Left forelimb (tissue), 1 donor: ENCODE measurements at places on chromosomes 6 and 20.

DNA sequence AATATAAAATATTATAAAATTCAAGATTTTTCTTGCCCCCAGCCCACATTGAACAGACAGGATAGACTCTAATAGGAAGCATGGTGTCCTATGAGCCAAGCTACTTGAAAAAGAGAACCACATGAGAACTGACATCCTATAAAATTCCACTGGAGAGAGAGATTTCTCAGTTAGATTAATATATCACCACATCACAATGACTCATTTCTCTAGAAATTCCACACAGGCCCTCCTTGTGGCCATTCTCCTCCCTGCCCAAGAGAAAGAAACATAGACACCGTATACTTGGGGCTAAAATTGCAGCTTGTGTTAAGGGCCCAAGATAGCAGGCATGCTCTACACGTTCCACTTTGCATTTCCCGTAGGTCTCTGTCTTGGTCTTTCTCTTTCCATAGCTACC lies 481.4 kb downstream of the PTPRT start:
- DNase-seq, result no peak

DNA sequence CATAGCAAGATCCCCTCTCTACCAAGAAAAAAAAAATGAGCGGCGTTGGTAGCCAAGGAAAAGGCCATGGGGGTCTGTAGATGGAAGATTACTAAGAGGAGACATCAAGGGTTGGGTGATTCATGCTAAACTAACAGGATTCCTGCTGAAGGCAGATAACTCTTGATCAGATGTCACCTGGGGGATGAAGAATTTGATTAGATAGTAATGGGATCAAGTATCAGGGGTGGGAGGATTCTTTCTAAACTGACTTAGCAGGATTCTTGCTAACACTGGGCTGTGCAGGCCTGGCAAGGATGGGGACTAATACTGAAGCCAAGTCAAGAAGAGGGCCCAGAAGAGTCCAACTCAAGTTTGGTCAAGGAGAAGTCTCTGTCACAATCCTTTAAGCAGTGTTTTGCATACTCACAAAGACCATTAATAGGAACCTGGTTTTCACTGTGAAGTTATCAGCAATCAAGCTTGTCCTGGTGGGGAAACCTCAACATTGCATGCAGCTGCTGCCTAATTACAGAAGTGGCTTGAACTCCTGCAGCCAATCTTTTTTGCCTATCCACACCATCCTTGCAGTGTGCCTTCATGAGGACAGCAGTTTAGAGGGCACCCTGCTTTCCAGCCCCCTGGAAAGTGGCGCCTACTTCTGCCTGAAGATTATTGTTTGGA lies 61.3 kb downstream of the ANKRD6 start:
- no peak for DNase-seq

DNA sequence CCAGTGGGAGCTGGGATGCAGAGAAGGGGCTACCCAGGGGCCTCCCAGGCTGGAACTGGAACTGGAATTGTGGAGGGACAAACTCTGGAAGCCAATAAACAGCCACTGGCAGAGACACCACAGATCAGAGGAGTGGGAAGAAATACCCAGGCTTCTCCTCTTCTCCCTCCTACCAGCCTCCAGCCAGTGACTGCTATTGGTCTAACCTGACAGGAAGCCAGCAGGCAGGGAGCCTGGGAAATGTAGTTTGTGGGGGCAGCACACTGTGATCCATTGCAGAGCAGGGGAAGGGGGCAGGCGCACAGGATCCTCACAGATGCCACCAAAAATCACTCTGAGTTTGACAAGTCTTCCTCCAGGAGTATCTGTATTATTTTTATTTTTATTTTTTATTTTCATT lies 12.1 kb upstream of the MLN start:
- no peak for DNase-seq

GRCh38 chr20:63520934-63521601 lies 503 bp downstream of the PPDPF start:
- peak; percentile 86 for DNase-seq

- no peak for DNase-seq
These were observed 191.3 kb upstream of the MYLIP start for GRCh38 chr6:15937602-15938001.

GRCh38 chr20:40970218-40970617 lies 58.4 kb upstream of the TOP1 start:
- DNase-seq, result no peak

GRCh38 chr20:52971498-52972189 lies 514 bp upstream of the TSHZ2 start:
- DNase-seq, result peak; percentile 69

GRCh38 chr6:139186242-139186641 lies 51.4 kb downstream of the HECA start:
- no peak for DNase-seq

DNA sequence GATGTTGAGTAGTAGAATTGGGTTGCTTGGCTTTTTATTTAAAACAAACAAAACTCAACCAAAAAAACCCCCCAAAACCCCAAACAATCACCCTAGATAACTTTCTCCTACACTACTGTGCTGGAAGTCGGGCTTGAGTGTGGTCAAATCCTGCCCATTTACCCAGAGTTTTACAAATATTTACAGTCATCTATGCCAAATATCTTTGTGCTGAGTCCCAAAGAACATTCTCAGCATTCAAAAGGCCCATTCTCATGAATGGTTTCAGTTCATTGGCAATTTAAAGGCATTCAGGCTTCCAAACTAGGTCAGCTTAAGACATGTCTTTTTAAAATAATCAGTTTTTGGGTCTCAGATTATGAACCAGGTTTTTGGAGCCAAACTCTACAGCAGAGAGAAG lies 1.8 kb downstream of the RNF144B start:
- DNase-seq, result no peak

DNA sequence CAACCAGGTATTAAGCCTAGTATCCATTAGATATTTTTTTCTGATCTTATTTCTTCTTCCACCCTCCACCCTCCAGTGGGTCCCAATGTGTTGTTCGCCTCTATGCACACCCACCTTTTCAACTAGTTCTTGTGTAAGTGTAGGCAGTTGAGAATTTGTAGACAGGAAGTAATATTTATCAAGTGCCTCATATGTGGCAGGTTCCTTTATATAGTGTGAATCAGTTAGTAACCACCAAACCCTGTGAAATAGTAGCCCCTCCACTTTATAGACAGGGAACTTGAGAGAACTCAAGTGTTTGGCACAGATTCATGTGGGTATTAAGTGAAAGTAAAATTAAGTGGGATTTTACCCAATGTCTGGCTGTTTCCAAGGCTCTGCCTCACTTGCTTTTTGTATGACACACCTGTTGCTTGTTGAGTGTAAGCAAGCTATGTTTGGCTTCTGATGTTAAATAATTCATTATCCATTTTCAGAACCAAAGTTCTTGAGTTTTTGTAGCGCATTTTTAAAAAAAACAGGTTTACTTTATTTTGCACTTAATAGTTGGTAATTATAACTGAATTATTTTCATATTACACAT lies 24.8 kb downstream of the AFDN start:
- no peak for DNase-seq

DNA sequence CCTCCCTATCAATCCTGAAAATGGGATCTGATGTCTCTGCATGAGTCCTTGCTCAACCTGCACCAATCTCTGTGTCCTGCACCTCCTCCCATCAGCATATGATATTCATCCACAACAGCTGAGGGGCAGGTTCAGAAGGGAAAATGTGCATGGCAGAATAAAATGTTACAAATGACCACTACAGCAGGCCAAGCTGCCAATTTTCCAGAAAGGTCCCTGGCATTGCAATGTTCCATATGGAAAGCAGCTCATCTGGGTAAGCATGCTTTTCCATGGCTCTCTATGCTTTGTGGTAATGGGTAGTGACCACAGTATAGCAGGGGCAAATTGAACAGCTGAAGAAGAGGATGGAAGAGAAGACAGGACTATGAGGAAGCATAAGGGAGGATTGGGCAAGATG lies 841.2 kb upstream of the FLRT3 start:
- no peak for DNase-seq
